Activated T-helper 1 cell treated with anti-CD3 and anti-CD28 coated beads, Interleukin-2, amount 50 U/mL, for 16 hours (primary cell): ENCODE measurements at places on chromosomes 7 and 10.

- DNase-seq = no peak
Measured at GRCh38 chr7:39016609-39017008, 38.9 kb downstream of the POU6F2 start.

DNA sequence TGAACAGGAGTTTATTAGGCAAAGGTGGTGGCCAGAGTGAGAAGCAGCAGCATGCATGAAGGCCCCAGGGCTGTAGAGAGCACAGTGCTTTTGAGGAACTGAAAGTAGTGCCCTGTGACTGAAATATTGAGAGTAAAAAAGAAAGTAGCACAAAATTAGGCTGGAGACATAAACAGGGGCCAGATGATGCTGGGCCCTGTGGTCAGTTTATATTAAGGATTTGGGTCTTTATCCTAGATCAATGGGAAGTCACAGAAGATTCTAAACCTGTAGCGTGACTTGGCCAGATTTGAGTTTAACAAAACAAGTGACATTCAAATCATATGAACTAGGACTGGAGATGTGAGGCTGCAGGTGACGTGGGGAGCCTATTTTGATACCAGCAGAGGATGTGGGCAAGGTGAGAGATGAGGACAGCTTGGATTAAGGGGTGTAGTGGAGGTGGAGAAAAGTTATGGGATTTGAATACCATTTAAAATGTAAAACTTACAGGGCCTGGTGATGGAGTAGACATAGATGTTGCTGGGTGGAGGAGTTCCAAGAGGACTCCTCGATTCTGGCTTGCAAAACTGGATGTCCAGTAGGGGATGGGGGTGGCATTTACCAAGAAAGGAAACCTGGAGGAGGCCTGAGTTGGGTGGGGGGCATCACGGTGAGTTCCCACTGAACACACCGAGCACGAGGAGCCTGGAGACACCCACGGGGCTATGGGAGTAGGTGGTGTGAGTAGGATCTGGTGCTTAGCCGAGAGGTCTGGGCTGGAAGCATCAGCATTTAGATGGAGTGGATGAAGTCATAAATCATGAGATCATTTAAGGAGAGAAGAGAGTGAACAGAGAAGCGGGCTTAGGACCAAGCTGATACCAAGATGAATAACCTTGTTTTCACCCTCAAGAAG lies 52.8 kb downstream of the HHEX start:
- DNase-seq = no peak

DNA sequence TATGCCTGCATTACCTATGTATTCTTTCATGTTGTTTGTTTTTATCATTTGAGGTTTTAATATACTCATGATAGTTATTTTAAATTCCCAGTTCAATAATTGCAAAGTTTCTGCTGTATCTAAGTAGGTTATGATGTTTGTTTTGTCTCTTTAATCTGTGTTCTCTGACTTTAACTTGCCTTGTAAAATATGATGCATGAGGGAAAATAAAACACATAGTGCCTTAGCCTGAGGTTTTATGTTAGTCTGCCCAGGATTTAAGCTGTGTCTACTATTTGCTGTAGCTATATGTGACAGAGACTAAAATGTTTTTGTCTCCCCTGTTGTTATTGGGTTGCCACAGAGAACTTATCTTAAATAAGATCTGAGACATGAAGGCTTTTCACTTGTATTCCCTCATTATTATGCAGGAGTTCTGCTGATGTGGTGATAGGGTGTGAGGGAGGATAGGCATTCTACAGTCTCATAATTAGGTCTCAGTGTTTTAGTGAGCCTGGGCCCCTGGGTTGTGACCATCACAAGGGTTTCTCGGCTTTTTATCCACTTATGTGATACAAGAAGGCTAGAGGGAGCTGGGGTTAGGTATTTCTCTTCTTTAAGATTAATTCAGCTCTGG lies 582.5 kb downstream of the CNTNAP2 start:
- DNase-seq = no peak

GRCh38 chr10:87724789-87725188 lies 65.1 kb downstream of the PAPSS2 start:
- no peak for DNase-seq

GRCh38 chr7:25067726-25068501 lies 57.1 kb downstream of the CYCS start:
- no peak for DNase-seq

- no peak for DNase-seq
Measured at GRCh38 chr7:13988731-13989125, 738 bp downstream of the ETV1 start.

DNA sequence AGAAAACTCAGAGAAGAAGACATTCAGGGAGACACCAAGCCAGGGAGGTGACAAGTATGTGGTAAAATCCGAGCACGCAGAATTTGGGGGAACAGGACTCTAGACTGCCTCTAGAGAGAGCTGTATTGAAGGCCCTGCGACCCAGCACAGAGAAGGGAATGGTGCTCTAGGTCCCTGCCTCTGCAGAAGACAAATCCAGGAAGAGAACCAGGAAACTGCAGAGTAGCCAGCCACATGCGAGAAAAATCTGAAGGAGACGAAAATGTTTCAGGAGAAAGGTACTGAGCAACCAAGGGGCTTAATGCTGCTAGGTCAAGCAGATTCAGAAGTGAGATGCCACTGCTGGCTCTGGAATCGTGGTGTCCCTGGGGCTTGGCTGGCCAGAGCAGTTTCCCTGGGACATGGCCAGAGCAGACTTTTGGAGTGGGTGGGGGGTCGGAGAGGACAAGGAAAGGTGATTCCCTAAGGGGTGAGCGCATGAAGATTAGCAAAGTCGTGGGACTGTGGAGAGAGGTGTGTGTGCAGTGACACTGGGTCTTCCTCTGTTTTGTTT lies 158.0 kb upstream of the KLF6 start:
- no peak for DNase-seq

GRCh38 chr10:91389636-91390512 lies 20.3 kb upstream of the HECTD2 start:
- no peak for DNase-seq

DNA sequence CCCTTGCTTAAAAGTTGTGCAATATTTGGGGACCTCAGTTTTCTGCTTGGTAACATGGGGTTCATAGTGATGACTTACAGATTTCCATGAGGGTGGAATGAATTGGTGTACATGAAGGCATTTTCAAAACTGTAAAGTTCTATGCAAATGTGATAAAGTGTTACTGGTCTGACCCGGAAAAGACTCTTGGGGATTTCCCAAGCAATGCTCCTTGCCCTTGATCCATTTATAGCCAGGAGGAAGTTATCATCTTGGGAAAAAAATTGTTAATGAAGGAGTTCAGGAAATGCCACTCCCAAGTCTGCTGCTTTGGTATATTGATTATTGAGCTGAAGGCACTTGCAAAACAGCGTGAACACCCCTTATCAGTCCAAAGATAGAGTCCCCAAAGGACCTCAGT lies 96.3 kb upstream of the ZPBP start:
- DNase-seq = no peak

DNA sequence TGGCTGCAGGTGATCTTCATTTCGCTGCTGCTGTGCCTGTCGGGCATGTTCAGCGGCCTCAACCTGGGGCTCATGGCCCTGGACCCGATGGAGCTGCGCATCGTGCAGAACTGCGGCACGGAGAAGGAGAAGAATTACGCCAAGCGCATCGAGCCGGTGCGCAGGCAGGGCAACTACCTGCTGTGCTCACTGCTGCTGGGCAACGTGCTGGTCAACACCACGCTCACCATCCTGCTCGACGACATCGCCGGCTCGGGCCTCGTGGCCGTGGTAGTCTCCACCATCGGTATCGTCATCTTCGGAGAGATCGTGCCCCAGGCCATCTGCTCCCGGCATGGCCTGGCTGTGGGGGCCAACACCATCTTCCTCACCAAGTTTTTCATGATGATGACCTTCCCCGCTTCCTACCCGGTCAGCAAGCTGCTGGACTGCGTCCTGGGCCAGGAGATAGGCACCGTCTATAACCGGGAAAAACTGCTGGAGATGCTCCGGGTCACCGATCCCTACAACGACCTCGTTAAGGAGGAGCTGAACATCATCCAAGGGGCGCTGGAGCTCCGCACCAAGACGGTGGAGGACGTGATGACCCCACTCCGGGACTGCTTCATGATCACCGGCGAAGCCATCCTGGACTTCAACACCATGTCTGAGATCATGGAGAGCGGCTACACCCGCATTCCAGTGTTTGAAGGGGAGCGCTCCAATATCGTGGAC lies 1.3 kb downstream of the CNNM2 start:
- no peak for DNase-seq

- DNase-seq = no peak
Measured at GRCh38 chr10:12716042-12716441, 285.5 kb downstream of the CCDC3 start.

- no peak for DNase-seq
Measured at GRCh38 chr7:29346231-29346978, 151.8 kb downstream of the CHN2 start.

GRCh38 chr10:115845921-115846320 lies 427.1 kb downstream of the GFRA1 start:
- no peak for DNase-seq

DNA sequence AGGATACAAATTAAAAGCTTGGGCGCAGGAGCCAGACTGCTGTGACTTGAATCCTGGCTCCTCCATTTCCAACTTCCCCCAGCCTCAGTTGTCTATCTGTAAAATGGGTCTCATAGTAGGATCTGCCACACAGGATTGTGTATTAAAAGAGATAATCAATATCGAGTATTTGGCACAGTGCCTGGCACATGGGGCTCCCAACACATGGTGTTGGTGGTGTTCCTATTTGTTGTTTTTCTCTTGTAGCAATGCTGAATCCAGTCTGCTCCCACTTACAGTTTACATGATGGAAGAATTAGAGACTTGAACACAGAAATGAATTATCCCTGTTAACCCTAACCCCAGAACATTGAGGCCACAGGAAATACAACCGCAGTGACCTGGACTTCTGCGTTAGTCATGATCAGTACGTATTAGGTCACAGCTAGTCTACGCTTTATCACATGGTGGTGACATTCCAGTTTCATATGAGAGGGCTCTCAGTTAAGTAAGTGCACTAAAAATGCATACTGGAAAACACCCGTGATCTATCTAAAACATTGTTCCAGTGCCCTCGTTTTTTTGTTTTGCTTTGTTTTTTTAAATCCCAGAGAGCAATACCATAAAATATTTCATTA lies 169.5 kb upstream of the KLF14 start:
- no peak for DNase-seq
